ENCODE measurements at places on chromosomes 13 and 19.
A peak's percentile ranks its signal among the peaks of the same experiment; 100 is the strongest.

- DNase-seq = peak; percentile 13
Observed at GRCh38 chr13:100443278-100443997, 145.2 kb downstream of the GGACT start.

GRCh38 chr13:48000559-48001113, 437 bp downstream of the SUCLA2 start:
- peak; percentile 40 for DNase-seq

- DNase-seq = peak; percentile 8
Observed at GRCh38 chr19:33316541-33317264, 14.4 kb upstream of the CEBPA start.

DNA sequence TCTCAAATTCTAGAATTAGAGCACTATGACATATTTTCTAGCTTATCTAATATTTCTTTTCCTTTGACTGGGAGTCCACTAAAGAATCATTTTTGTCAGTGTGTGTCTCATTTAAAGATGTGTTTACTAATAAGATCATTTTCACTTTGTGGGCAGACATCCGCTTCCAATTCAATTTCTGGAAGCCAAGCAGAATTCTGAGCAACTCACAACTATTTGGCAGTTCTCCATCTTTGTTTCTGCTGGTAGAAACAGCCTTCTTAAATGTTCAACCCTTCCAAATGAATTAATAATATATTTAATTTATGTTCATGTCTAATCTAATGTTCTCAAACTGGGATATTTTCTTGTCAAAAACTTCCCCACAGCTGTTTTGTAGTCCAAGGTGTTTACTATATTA, 411.8 kb downstream of the KCTD12 start:
- no peak for DNase-seq

GRCh38 chr13:49044836-49045235, 69.1 kb downstream of the FNDC3A start:
- DNase-seq = peak; percentile 20

GRCh38 chr13:74866101-74866500, 615.9 kb downstream of the TBC1D4 start:
- DNase-seq = no peak

DNA sequence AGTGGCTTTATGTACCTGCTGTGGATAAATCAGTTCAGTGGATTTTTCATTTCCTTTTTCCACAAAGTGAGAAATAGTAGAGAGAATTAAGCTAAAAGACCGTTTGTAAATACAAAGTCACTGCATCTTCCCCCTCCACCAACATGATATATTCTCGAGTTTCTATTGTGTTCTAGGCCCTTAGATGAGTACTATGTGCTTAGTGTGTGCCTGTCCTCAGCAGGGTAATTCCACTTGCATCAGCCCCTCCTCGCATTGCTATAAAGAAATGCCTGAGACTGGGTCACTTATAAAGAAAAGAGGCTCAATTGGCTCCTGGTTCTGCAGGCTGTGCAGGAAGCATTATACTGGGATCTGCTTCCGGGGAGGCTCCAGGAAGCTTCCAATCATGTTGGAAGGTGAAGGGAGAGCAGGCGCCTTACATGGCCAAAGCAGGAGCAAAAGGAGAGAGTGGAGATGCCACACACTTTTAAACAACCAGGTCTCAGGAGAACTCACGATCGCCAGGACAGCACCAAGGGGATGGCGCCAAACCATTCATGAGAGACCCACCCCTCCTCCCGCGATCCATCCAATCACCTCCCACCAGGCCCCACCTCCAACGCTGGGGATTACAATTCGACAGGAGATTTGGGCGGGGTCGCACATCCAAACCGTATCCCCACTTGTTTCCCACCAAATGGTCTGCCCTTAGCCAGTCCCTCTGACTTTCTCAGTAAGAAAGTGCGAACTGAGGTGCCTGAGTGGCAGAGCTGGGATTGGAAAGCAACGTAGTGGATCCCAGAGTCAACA, 102.3 kb upstream of the ABCC4 start:
- DNase-seq = peak; percentile 17

DNA sequence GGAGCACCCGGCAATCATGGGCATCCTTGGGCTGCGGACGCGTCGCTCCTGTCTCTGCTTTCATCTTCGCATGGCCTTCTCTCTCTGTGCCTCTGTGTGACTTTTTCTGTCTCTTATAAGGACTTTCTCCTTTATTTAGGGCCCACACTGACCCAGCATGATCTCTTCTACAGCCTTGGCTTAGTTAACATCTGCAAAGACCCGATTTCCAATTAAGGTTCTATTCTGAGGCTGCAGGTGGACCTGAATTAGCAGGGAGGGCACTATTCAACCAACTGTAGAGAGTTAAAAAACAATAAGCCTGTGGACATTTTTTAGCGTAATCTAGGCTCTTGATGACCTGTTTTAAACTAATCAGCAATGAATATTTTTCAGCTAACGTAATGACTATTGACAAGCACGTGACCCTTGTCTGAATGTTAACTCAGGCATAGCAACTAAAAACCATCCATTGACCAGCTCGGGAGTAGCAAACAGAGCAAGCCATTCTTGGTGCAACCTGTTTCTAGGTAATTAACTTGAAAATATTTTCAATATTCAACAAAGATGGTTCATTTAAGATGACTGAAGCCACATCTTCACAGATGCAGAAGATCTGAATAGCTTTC, 15.2 kb downstream of the F10 start:
- DNase-seq = no peak

All from ELR (cell line).